ENCODE measurements at places on chromosomes 12 and 14.

GRCh38 chr14:106378191-106378590, 851.8 kb downstream of the TMEM121 start:
- DNase-seq, result no peak

DNA sequence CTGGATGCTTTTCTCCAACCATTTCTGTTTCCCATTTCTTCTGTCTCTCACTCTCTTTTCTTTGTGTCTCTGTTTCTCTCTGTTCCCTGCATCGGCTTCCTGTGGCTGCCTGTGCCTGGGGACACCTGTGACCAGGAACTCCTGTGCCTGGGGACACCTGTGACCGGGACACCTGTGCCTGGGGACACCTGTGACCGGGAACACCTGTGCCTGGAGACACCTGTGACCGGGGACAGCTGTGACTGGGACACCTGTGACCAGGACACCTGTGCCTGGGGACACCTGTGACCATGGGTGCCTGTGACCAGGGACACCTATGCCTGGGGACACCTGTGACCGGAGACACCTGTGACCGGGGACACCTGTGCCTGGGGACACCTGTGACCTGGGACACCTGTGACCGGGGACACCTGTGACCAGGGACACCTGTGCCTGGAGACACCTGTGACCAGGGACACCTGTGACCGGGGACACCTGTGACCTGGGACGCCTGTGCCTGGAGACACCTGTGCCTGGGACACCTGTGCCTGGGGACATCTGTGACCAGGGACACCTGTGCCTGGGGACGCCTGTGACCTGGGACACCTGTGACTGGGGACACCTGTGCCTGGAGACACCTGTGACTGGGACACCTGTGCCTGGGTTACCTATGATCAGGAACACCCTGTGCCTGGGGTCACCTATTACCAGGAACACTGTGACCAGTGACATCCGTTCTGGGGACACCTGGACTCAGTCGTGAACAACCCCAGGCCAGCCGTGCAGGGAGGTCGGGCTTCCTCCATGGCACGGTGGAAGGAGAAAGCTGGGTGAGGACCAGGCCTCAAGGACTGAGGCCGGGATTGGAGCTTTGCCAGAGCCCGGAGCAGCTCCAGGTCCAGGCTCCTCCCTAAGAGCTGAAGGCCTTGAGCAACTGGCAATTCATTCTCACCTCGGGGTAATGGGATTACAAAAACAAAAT, 23.4 kb upstream of the FBRSL1 start:
- DNase-seq, result no peak

DNA sequence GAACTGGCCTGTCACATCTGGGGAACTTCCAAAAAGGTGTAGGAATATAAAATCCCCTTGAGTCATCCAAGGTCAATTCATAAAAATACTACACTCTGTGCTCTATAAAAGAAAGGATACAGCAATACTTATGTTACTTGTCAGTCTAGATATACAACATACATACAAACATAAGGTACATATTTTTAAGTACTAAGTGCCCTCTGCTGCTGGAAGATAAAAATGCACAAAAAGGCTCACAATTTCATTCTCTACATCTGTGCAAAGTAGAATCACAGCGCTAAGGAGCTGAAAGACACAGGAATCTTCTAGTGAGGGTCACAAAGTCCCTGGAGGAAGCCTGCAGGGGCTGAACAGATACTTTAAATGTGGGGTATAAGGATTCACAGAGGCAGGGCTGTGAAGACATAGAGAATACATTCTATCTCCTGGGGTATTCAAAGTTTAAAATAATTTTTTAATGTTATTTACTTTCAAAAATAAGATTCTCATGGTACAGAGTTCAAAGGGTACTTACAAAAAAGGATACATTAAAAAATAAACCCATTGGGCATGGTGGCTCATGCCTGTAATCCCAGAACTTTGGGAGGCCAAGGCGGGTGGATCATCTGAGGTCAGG, 10.2 kb upstream of the GOLGA5 start:
- DNase-seq, result peak; percentile 75

DNA sequence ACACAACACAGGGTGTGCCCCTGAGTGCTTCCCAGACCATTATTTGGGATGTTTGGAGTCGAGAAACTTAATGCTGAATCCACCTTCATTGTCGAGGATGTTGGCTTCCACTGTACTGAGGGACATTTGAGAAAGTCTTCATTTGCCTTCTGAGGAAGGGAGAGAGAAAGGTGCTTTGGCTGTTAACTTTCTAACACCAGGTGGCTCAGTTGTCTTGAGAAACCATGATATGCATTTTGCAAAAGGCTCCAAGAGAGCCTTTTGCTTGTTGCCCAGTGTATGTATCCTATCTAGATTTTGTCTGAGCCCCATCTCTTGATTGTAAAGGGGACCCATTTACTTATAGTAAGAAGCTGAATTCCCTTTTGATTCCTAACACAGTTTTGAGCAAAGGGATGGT, 28.6 kb upstream of the NRXN3 start:
- DNase-seq, result no peak

GRCh38 chr14:102418169-102418852, 55.6 kb downstream of the TECPR2 start:
- no peak for DNase-seq

DNA sequence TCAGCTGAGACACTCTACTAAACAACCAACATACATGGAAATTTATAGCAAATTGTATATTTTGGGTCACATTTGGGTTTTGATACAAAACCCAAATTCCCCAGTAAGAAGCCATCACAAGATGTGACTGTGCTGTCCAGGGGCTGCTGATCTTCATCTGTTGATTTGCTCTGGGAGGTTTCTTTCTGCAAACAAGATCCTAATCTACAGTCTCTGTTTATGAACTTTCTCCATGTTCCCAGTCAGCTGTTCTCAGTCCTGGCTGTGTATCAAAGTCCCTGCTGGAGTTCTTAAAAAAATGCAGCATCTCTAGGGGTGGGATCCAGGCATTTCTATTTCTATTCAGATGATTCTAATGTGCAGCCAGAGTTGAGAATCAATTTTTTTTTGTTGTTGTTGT, 85.1 kb downstream of the ATP23 start:
- DNase-seq, result no peak

- no peak for DNase-seq
Measured at GRCh38 chr12:132925597-132926414, 30.3 kb downstream of the ZNF605 start.

- no peak for DNase-seq
Measured at GRCh38 chr12:66296176-66296683, 6.1 kb upstream of the HELB start.

GRCh38 chr14:103428723-103429556, 43.7 kb downstream of the MARK3 start:
- DNase-seq, result no peak

- no peak for DNase-seq
Measured at GRCh38 chr12:85157035-85157603, 121.0 kb downstream of the LRRIQ1 start.

DNA sequence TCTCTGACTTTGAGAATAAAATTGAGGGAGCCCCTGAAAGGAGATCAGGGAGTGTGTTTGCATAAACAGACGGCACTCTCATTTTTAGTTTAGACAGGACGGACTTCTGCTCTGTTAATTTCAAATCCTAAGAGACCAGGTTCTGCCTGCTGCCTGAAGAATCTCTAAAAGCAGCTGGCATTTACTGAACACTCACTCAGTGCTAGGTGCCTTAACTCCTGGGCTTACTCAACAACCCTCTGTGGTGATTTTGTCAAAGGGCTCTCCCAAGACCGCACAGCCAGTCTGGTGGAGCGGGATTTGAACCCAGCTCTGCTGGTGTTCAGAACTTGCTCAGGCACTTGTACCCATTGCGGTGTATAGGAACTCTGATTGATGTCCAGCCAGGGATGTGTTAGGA, 2.2 kb downstream of the ORAI1 start:
- no peak for DNase-seq

DNA sequence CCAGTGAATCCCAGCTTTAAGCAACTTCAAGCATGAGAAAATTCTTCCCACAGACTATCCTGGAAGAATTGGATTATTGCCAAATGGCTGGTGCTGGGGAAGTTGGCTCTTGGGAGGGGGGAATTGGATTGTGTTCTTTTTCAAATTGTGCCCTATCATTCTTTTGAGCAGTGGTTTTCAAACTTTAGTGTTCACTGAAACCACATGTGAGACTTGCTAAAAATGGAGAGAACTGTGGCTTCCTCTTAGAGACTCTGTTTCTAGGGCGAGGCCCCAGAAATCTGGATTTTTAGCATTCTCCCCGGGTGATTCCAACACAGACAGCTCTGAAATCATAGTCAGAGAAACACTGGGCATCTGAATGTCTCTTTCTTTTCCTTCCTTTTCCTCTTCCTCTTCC, 14.3 kb upstream of the OTUB2 start:
- DNase-seq, result no peak

DNA sequence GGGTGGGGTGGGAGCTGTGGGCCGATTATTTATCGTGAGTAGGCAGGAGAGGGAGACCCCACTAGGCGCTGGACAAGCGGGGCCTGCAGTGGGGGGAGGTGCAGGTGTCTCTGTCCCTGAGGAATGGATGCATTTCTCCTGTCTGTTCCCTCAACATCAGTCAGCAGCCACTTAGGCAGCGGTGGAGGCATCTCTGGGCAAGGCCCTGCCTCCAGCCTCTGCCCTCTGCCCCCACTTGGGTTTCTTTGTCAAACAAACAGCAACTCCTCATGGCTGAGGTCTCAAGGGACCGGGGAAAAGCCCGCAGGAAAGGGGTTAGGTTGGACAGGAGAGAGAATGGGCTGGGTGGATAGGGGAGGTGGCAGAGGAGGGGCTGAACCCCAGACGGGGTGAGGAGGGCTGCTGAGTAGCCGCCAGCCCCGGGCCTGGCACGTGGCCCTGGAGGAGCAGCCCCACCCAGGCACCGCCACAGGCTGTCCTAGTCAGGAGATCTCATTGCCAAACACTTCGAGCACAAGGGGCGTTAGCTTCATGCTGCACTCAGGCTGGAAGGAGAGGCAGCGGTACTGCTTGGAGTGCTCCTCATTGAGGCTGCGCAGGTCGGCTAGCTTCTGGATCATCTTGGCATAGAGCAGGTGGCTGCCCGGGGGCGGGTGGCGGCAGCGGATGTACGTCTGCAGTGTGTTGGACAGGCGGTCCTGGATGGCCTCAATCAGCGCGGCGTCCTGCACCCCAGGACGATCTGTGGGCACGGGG, 24.7 kb upstream of the HDAC7 start:
- no peak for DNase-seq

DNA sequence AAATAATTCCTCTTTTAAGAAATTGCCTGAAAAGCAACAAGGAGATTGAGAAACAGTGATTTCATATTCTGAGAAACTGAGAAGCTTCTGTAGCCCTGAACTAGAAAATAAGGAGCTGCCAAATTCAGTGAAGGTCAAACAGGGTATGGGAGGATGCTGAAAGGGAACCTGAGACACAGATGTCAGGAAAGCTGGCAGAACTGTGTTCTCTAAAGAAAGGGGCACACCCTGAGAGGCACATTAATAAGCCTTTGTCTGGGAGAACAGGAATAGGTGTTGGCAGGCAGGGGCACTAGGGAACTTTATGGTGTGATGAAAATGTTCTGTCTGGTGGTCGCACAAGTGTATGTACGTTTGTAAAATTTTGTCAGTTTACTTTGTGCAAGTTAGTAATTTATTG, 29.6 kb downstream of the VRK1 start:
- no peak for DNase-seq

DNA sequence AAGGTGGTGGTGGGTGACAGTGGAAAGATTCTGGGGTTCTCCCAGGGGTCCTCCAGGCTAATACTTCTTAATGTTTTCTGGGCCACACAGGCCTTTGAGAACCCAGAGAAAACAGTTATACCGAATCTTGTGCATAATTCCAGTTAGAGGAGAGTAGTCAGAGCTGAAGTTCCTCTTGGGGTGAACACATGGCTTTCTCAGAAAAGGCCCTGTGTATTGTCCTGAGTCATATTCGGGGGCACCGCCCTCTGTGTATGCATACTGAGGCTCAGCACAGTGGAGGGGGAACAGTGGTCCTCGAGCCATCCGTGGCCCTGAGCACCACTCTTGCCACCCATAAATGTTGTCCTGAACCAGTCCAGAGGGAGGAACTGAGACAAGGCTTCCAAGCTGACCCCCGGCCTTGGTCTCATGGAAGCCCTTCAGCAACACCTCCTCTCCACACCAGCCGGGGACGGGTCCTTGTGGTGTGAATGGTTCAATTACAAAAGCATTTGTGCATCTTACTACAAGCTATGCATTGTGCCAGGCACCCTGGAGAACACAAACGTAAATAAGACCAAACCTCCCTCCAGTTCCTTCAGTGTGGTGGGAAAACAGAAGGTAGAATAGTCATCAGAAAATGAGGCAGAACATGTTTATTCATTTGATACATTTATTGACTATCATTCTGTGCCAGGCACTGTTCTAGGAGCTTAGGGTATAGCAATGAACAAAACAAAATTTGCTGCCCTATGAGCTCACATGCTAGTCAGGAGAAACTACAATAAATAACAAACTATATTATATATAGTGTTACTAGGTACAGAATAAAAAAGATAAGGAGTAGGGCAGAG, 9.9 kb downstream of the DHRS2 start:
- DNase-seq, result no peak

DNA sequence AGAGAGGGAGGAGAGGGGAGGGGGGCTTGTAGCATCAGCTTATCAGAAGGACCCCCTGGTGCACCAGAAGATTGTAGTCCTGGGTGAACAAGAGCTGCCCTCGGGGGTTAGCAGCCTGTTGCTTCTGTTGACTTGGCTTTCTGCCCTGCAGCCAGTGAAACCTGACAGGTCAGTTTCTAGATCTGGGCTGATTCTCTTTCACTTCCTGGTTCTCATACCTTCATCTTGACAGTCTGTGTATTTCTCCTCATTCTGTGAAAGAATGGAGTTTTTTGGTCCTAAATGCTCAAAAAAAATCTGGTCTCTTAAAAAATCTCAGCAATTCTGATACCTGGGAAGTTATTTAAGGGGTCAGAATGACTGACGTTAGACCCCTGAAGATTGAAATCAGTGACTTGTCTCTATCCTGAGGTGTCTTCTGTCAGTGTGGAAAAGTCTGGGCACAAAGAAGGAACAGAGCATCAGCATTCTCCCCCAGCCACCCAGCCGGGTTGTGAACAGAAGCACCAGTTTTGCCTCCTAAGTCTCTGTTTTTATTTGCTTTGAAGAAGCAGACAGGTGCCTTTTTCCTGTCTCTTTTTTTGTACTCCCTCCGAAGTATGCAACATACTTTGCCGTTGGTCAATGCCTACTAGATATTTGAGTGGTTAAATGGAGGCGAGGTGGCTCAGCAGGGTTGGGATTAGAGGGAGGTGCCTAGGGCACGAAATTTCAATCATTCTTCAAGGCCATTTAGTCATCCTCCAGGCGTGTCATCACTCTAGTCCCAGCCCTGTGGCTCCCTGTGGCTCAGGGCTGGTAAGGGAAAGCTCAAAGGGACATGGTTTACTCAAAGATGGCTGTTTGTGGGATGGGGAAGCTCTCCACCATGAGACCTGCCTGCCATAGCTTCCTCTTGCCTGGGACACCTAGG, 24.0 kb downstream of the TTC9 start:
- no peak for DNase-seq

Measured in IMR-90 (cell line).